ENCODE measurements at places on chromosomes 5 and 9.

- DNase-seq, result no peak
These were observed 211.4 kb downstream of the KIAA0825 start for GRCh38 chr5:94407023-94407422.

- DNase-seq, result peak; percentile 83
These were observed 25.7 kb downstream of the UTP15 start for GRCh38 chr5:73591102-73591695.

GRCh38 chr5:167653645-167654106 is 637.8 kb upstream of the WWC1 start:
- DNase-seq, result no peak

DNA sequence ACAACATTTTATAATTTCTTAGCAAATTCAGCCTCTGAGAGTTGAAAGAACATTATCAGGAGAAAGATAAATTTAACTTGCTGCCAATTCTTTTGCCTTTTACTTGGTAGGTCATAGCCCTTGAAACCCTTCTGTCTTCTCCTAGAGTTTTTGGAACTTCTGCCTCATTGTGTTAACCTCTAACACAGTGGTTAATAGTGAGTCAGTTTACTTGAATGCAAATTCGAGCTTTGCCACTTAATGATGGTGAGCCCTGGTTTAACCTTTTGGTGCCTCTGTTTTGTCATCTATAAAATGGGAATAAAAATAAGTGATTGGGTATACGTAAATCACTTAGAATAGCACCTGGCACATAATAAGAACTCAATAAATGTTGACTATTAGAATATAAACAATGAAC is 1.8 kb upstream of the INIP start:
- DNase-seq, result no peak

DNA sequence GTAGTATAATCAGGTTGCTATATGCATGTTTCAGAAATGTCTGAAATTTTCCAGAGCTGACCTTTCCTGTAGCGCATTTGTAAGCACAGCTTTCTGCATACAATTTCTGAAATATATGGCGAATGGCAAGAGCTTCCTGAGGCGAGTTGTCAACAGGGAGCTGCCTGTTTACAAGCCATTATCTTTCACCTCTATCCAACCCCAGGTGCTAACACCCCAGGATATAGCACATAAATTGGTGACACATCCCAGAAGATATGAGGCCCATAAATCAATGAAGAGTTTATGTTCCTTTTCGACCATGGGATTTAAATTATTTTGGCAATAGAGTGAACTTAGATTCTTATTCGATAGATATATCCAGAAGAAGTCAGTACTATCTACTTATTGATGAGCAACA is 379.8 kb downstream of the KDM4C start:
- no peak for DNase-seq

DNA sequence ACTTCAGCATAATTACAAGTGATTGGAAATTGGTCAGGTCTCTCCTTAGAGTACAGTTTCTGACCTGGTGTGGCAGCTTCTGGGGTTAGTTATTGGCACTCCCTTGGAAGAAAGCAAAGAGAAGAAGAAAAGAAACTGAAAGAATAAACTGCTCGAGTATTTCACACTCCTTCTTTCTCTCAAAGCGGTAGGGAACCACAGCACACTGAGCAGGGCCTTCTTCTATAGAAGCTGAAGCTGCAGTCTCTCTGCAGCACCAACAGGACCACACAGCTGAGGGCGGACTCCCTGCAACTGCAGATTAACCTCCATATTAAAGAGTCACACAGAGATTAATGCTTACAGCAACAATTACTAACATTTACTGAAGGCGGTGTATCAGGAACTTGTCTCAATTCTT is 152.0 kb downstream of the TRPM6 start:
- DNase-seq, result no peak

- no peak for DNase-seq
These were observed 5.3 kb downstream of the PRXL2C start for GRCh38 chr9:96649620-96650324.

Data from kidney capillary endothelial cell (primary cell).